ENCODE measurements at places on chromosomes 11 and 22.

DNA sequence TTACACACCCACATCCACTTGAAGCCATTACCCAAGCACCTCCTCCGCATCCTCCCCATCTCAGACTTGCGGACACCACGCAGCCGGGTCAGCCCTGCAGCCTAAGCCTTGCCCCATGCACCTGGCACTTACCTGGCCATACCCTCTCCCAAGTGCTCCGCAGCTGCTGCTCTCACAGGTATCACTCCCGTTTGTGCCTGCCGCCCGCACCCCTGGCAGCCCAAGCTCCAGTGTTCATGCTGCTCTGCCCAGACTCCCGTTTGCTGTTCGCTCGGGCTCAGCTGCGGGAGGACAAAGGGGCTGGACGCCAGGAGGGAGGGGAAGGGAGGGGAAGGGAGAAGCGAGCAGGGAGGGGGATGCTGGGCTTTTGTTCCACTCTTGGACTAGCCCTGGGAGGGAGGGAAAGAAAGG is at the start of gene KLHL35:
KLHL35 (minus strand) TSS at position 293 of the 411 bp plus-strand sequence. CDS start 2,574 bp downstream, outside the sequence.
- no peak for DNase-seq

DNA sequence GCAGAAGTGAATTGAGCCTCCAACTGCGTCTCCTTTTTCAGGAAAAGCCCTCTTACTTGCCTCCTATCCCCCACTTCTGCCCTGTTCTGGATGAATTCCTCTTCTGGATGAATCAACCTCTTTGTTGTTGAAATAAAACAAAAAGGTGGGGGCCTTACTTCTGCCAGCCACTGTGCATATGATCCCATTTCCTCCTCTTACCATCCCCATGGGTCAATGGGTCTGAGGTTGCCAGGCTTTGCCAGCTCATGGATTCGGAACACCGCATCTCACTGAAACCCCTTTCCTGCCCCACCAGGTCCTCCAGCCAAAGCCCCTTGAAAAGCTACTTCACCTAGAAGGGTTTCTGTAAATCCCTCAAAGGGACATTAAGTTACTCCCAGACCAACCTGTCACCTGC is 3.7 kb upstream of the CHST1 start:
- no peak for DNase-seq

DNA sequence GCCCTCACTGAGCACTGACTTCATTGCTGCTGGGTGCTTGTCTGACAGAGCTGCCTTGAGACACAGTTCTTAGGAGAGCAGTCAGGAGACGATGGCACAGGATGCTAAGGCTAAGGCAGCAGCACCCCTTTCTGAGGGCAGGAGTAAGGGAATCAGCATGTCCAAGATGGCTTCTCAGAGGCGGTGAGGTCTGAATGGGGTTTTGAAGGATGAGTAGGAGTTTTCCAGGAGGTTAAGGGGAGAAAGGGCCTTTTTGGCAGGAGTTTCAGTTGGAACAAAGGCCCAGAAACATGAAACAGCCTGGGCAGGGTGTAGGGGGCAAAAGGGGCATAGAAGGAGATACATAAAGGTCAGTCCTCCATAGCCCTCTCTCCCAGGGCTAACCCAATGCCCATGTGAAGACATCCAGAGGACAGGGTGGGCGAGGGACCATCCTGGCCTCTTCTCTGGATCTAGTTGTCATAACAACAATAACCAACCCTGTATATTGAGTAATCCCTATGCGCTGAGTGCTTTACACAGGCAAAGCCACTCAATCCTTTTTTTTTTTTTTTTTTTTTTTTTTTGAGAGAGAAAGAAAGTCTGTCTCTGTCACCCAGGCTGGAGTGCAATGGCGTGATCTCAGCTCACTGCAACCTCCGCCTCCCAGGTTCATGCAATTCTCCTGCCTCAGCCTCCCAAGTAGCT is 19.0 kb downstream of the CYTH4 start:
- DNase-seq: no peak

DNA sequence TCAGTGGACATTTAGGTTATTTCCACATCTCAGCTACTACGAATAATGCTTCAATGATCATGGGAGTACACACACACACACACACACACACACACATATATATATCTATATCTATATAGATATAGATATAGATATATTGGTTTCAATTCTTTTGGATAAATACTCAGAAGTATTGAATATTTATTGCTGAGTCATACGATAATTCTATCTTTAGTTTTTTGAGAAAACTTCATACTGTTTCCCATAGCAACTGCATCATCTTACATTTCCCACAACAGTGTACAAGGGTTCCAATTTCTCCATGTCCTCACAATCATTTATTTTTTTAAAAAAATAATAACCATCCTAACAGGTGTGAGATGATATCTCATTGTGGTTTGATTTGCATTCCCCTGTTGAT is 7.1 kb downstream of the OR9Q2 start:
- DNase-seq: no peak

DNA sequence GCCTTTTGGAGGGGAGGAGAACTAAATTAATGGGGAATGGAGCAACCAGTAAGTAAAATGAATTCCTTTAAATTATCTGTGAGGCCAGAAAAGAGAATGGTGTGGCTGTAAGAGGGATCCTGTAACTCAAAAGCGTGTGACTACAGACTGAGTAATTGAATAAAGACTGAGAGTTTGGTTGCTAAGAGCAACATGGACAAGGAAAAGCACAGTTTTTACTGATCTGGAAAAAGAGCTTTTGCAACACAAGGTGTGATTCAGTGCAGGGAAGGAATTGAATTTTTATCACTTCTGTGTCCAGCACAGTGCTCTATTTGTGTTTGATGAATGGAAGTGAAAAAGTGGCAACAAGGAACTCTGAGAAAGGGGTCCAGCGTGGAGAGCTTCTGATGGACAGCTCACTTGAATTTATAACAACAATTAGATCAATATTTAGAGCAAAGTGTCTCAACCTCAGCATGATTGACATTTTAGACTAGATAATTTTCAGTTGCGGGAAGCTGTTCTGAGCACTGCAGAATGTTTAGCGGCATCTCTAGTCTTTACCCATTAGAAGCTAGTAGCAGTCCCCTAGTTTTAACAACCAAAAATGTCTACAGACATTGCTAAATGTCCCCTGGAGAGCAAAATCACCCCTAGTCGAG is 202.8 kb upstream of the BDNF start:
- no peak for DNase-seq

GRCh38 chr11:128653801-128654231 is 40.1 kb upstream of the FLI1 start:
- DNase-seq: peak; percentile 23

- no peak for DNase-seq
Observed at GRCh38 chr11:109984634-109985289, 108.4 kb upstream of the ZC3H12C start.

DNA sequence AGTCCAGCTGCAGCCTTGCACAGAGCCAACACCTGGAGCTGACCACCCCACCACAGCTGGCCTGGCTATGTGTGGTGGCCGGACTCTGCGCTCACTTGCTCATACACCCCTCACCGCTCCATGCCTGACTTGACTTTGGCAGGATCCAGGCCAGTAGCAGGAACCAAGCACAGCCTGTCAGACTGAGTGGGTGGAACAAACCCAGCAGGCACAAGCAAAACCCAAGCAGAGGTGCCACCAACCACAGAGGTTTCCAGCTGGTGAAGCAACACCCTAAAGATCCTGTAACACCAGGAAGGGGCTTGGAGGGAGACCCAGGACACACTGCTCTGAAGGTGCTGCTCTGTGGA is 44.9 kb upstream of the WNT11 start:
- no peak for DNase-seq

GRCh38 chr11:110473706-110474105 is 44.0 kb downstream of the FDX1 start:
- no peak for DNase-seq

- DNase-seq: peak; percentile 78
Observed at GRCh38 chr11:75142714-75143419, 8.0 kb upstream of the SLCO2B1 start.

DNA sequence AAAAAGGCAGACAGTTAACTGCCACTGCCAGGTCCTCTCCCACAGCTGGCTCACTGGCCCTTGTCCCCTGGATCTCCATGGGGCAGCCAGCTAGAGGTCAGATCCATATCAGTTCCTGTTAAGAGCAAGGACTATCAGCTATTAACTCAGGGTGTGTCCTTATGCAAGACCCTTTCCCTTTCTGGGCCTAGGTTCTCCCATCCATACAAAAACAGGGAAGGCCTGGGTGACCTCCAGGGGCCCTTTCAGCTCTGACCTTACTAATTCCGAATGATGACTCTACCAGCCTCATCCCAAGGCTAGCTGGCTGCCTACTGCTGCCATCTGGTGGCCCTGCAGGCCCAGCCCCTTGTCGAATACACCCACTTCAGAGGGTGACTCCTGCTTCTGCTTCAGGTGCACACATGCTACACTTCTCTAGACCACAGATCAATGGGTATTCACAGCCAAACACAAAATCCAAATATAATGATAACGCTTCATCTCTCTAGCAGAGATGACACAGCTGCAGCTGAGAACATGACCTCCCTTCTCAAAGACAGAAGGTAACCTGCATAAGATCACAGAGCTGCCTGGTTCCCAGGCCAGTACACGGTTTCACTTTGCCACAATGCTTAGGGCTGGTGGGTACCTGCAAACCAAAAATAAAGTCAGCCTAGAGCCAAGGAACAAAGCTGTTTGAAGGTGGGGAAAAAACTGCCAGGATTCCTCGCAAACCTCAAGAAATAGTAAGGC is 34.1 kb downstream of the SERGEF start:
- no peak for DNase-seq

DNA sequence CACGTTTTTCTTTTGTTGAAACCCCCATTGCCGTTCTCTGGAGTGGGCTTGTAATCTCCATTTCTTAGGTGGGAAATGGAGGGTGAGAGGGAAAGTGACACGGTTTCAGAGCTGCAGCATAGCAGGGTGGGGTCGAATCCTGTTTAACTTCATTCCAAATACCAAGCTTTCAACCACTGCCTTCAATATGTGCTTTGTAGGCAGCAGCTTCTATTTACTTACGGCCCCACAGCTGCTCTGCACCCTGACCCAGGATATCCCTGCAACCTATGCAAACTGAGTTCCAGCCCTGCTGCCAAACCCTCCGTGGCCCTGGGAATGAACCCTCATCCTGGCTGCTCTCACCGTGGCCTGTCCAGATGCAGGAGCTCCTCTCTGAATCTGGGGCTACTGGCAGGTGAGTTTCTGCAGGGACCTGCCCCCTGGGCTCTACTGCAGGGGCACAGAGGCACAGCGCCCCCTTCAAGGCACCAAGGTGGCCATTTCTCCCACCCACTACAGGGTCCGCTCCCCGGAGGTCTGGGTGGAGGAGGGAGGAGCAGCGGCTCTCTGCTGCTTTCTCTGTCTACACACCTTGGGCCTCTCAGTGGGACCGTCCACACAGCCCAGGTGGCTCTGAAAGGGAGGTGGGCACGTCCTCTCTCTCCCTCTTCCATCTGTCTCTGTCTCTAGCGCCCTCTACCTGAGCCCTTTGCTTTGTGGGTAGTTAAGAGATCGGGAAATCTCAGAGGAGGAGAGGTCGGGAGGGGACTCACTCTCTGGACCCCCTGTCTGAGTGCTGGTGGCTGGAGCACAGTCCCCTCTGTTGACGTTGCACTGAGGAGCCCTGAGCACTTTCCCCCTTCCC is 279.1 kb downstream of the BRD1 start:
- DNase-seq: no peak

GRCh38 chr22:22703203-22703570 is 58.8 kb downstream of the GGTLC2 start:
- no peak for DNase-seq

GRCh38 chr11:2426826-2427521 is 17.3 kb downstream of the TRPM5 start:
- no peak for DNase-seq

DNA sequence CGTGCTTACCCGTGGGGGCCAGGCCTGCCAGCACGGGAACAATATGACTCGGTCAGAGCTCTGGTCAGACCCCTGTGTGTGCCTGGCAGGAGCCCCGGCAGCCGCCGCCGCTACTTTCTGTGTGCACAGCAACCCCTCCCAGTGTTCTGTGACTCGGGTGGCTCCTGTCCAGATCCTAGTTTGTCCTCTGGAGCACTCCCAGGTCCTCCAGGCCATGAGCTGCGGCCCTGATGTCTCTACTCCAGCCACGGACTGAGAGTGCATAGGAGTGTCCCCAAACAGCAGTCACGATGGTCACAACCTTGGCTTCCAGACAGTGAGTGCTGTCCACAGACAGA is 3.2 kb downstream of the NDUFS8 start:
- DNase-seq: no peak

DNA sequence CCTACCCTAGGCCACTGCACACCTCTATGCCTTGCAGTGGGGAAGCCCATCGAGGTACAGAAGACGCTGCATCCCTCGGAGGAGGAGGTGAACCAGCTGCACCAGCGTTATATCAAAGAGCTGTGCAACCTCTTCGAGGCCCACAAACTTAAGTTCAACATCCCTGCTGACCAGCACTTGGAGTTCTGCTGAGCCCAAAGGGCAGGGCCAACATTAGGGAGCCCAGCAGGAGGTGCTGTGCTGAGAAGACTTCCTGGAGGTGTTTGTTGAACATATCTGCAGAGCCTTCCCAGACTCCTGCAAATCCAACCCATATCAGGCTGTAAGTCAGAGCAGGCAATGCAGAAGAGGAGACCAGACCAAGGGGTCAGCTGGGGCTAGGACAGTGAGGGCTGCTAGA is 13.5 kb downstream of the MOGAT2 start:
- DNase-seq: no peak

DNA sequence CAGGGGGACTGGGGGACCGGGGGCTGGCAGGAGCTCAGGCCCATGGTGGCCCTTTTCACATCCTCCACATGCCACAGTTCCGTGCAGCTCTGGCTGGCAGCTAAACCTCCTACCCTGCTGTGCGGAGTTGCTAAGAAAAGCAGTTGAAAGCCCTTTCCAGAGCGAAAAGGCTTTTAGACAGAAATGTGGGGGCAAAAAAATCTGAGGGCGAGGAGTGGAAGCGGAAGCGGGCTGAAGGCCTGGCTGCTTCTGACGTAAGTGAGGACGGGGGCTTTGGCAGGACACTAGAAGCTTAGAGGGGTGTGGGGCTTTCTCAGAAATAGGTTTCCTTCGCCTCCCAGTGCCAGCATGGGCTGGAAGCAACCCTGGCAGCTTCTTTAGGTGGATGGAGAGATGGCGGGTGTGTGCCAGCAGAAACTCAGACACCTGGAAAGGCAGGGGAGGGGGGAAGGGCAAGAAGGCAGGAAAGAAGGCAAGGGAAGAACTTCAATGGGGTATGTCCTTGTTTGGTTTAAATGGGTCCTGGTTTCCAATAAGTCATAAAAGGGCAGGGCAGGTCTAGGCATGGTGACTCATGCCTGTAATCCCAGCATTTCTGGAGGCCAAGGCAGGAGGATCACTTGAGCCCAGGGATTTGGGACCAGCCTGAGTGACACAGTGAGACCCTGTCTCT is 11.2 kb upstream of the DGKZ start:
- DNase-seq: no peak

- peak; percentile 56 for DNase-seq
Observed at GRCh38 chr11:58525037-58525614, 17.2 kb upstream of the OR5B21 start.

All from CD4-positive, alpha-beta T cell treated with Interferon gamma for 1 hour (primary cell).